MM.1S (cell line): ENCODE measurements at places on chromosomes 3 and 15.
A peak's percentile ranks its signal among the peaks of the same experiment; 100 is the strongest.

DNA sequence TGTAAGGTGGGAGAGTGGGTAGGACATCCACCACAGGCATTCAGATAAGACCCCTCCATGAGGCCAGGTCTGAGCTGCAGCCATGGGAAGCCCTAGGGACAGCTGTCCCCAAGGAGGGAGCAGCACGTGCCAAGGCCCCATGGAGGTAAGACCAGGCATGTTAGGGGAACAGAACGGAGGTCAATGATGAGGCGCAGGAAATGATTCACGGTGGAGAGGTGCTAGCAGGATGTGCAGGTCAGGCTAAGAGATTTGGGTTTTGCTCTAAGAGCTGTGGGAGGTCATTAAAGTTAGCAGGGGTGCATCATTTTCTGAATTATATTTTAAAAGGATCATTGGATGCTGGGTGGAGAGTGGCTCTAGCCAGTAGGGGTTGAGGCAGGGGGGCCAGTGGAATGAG lies 66.4 kb upstream of the SNRPA1 start:
- DNase-seq: no peak

DNA sequence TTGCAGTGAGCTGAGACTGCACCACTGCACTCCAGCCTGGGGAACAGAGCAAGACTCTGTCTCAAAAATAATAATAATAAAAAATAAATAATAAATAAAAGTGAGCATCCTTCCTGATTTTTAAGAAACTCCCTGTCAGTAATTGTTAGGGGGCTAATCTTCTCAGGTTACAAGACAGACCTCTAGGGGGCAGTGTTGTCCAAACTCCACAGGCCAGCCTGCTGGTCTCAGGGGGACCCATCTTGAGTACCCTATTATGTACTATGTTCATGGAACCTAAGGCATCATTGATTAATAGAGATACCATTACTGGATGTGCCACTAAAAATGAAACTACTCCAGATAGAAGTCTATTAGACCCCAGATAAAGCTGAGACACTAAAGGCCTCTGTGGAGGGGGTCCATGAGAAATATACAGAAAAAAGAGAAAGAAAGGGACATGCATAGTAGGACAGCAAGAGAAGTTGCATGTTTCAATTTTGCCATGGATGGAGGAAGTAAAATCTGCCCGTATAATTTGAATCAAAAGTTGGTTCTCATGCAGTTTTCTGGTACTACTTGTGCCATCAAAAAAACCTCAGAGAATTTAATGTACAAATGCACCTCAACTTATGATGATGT lies 85.5 kb upstream of the CDV3 start:
- no peak for DNase-seq

GRCh38 chr15:82045179-82045891 lies 483 bp downstream of the MEX3B start:
- DNase-seq: peak; percentile 38

GRCh38 chr15:81375461-81375860 lies 1.4 kb upstream of the TMC3 start:
- no peak for DNase-seq

- no peak for DNase-seq
These were observed 17.5 kb downstream of the STAC start for GRCh38 chr3:36397841-36398240.

- DNase-seq: no peak
These were observed 93.2 kb downstream of the TMEM212 start for GRCh38 chr3:171936191-171936841.

DNA sequence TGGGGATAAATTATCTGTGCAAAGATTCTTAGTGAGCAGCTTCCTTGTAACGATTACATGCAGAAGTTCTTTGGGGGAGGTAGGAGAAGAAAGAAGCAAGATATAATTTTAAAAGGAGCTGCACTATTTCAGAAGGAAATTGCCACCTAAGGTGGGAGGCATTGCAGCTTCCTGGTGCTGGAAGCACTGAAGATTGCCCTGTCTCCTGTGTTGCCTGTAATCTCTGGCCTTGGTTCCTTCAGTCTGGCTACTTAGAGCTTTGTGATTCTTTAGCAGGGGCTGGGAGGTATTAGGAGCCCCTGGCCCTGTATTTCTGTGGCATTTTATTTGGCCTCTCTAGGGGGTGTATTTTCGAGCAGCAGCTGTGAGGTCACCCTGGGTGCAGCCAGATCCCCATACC lies 35.5 kb downstream of the CACNA2D3 start:
- no peak for DNase-seq

- no peak for DNase-seq
These were observed 279.1 kb downstream of the FAM43A start for GRCh38 chr3:194964809-194965208.

GRCh38 chr3:178513546-178514380 lies 22.5 kb upstream of the KCNMB2 start:
- DNase-seq: peak; percentile 93

DNA sequence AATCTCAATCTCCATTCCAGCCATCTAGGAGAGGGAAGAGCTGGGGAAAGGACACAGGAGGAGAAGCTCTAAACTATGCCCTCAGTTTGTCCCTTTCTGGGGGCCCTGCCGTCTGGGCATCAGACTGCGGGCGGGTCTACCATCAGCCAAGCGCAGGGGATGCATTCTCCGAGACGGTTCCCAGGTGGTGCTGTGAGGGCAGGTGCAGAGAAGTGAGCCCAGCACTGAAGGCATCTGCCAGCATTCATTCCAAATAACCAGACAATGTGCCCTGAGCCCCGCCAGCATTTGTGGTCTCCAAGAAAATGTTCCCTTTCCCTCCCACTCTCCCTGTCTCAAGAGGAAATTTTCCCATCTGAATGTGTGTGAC lies 265.7 kb downstream of the XXYLT1 start:
- no peak for DNase-seq

GRCh38 chr3:105765308-105765639 lies 103.5 kb downstream of the CBLB start:
- DNase-seq: no peak

GRCh38 chr3:51581524-51581923 lies 43.0 kb downstream of the RAD54L2 start:
- no peak for DNase-seq

DNA sequence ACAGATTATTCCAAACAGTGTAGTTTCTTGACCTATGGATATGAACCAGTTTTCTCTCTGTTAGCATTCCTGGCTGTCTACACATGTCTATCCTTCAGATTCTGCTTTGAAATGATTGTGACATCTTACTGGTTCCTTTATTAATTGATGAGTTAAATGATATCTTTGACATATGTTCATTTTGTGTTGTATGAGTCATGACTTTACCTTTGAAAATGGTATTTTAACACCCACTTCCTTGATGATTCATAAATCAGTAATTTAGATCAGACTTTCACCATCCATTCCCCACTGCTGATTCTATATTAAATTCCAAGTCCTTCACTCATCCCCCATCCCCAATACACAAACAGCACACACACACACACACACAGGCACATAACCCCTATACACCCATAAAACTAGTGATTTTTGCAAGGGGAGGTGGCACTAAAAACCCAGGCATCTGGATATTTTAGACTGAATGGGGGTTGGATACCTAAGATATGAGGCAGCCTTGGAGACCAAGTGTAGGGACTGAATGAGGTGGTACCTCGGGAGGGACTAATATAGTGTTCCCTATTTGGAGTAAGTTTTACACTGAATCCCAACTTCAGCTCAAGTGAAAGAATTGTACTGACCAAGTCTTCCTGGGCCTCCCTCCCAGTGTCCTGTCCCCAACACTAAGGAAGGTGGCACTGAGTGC lies 9.7 kb downstream of the CCK start:
- DNase-seq: no peak

DNA sequence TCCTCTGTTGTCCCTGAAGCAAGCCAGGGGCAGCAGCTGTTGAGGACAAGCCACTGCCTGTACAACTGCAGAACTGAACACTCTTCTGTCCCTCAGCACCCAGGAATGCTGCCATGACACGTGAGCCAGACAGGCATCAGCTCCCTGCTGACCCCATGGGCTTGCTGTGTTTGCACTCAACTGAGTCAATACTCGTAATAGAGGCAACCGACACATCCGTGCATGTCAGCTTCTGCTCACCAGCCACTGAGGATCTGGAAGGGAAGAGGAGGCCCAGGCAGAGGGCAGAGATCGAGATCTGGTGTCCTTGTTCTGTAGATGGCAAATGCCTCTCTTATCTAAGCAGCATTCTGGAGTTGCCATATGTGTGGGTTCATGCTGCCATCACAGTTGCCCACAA lies 54.3 kb upstream of the SEC61A1 start:
- DNase-seq: no peak

DNA sequence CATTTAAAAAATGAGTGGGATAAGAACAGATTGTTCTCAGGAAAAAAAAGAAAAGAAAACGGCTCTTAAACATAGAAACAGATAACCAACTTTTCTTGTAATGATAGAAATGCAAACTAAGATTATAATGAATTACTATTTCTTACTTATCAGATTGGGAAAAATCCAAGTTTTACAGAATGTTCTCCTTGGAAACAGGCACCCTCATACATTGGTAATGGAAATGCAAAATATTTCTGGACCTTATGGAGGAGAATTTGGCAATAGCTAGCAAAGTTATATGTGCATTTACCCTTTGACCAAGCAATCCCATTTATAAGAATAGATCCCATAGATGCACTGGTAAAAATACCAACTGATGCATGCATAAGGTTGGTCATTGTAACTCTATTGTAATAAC lies 3.7 kb upstream of the ANKDD1A start:
- no peak for DNase-seq

DNA sequence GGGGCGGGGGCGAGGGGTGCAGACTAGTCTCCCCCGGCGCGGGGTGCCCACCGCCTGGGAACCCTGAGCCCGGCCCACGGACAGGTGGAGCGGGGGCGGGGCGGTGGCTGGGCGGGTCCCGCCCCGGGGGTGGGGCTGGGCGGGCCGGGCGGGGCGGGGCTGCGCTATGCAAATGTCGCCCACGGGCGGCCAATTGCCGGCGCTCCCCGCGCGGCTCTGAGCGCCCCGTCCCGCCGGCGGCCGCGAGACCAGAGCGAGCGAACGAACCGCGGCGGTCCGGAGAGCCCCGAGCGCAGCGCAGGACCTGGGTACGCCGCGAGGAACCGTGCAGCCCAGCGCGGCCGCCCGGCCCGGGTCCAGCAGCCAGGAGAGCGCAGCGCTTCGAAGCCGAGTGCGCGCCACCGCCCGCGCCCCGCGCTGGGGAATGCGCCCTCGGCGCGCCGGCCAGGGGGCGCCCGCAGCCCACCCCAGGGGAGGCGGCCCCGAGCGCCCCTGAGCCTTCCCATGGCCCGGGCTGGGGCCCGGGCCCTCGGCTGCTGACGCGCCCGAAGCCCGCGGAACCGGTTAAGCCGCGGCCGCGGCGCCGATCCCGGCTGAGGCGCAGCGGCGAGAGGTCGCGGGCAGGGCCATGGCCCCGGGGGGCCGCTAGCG lies at the start of gene SEMA3F:
SEMA3F (plus strand) TSS at position 485 of the 651 bp plus-strand sequence. CDS start 4,299 bp downstream, outside the sequence.
- peak; percentile 76 for DNase-seq

DNA sequence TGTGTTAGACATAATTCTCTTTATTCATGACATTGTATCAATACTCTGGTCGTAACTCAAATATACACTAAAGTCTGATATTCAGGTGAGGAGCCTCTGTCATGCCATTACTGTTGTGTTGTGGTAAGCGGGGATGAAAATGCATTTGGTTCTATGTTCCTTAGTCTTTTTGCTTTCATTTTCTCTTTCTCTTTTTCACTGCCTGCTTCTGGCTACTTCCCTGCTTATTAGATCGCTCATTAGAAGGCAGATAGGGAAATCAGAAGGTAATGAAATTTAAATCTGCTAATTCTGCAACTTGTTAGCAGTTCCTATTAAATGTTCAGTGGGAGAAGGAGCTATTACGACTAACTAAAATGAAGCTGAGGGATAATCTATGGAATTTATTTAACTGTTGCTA lies 345.0 kb downstream of the GRM7 start:
- DNase-seq: peak; percentile 39

DNA sequence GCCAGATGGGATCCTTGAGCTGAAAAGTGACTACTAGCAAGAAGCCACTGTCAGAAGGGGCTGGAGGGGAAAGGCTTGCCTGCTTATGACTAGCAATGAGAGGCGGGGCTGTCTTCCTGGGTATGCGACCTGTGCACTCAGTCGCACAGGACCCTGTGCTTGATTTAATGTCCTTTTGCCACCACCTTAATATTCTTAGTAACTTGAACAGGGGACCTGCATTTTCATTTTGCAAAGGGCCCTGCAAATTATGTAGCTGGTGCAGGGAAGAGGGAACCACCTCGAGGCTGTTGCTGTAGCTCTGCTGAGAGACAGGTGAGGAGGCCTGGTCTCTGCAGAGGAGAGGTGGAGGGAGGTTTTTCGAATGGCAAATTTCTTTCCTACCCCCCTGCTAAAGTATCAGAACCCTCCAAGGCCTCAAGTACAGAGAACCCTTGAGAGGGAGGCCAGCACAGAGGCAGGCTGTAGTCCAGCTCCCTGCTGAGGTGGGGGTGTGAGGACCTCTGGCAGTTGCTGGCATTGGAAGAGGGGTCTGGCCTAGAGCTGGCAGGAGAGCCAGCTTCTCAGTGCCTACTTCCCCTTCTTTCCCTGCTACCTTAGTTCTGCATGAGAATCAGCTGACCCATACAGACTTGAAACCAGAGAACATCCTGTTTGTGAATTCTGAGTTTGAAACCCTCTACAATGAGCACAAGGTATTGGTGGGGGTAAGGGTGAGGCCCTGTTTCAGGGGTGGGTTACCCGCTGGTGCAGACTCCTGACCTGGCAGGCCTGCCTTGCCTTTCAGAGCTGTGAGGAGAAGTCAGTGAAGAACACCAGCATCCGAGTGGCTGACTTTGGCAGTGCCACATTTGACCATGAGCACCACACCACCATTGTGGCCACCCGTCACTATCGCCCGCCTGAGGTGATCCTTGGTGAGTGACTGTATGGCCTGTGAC lies 11.4 kb downstream of the CLK3 start:
- peak; percentile 91 for DNase-seq

- no peak for DNase-seq
These were observed 135.7 kb upstream of the RAD18 start for GRCh38 chr3:9098716-9099675.

- no peak for DNase-seq
These were observed 138.8 kb downstream of the THRB start for GRCh38 chr3:24355806-24356205.

DNA sequence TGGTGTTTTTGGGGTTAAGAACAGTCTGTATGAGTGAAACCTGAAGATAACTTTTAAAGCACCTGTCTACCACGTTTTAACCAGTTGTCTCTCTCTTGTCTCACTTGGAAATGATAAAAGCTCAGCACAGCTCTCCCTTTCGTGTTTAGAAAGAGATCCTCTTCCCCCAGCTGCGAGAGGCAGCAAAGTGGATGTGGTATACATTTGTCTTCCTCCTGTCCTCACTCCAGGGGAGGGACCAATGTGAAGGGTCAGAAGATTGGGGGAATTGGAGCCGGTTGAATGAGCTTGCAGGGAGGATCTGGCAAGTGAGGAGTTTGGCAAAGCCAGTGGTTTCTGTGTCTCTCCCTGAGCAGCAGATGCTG lies 14.6 kb downstream of the SMAD6 start:
- DNase-seq: no peak

- no peak for DNase-seq
These were observed 31.3 kb upstream of the FAH start for GRCh38 chr15:80121546-80121945.

- no peak for DNase-seq
These were observed 23.8 kb upstream of the SIAH2 start for GRCh38 chr3:150786791-150787190.

GRCh38 chr3:79263423-79263822 lies 504.4 kb downstream of the ROBO1 start:
- no peak for DNase-seq
